ENCODE measurements at places on chromosomes 12 and 14. TPM values are rescaled to one million over a fixed set of nuclear protein-coding genes. Genes with fewer than 3 reads are reported as not detected.

Gene ARF3
- polyA plus RNA-seq, result 42.5 TPM

Gene FOXM1
- polyA plus RNA-seq, result 13.7 TPM

Gene SPTB
- 178 TPM for polyA plus RNA-seq

Gene PLBD1
- 20.0 TPM for polyA plus RNA-seq

Gene PKP2
- 6.7 TPM for polyA plus RNA-seq

Gene TSPAN19
- polyA plus RNA-seq, result 0.28 TPM

Gene SLC5A8
- 0.04 TPM for polyA plus RNA-seq

GRCh38 chr12:49985981-49986380 lies 13.2 kb downstream of the AQP6 start:
- no peak for DNase-seq

DNA sequence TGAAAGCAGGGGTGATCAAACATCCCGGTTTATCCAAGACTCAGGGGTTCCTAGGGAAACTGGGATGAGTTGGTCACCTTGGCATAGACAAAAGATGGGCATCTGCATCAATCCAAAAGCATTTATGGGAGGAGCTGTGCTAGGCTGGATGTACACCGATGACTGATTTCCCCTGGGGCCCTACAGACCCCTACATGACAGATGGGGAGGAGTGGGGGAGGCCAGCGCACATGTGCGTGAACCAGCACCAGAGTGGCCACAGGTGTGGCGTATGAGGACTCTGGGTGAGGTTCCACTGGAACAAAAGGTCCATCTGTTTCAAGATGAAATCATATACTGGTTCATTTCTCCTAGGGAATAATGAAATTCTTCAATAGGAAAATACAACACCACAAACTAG lies 210.4 kb downstream of the ITPR2 start:
- no peak for DNase-seq

DNA sequence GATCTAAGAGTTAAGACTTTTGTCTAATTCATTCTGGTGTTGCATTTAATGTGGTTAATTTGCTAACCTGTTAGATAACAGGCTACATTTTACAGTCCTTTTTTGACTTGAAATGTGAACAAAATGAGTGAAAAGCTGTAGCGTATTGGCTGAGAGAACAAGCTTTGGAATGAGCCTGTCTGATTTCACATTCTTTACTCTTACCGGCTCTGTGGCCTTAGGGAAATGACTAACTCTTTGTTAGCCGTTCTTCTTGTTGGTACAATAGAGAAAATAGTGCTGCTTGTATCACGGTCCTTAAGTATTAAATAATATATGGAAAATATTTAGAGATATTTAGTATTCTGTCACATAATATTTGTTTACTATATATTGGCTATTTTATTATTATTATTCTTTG lies 1.9 kb downstream of the MNAT1 start:
- no peak for DNase-seq

- DNase-seq, result no peak
These were observed 23.9 kb downstream of the MDM2 start for GRCh38 chr12:68831751-68832503.

DNA sequence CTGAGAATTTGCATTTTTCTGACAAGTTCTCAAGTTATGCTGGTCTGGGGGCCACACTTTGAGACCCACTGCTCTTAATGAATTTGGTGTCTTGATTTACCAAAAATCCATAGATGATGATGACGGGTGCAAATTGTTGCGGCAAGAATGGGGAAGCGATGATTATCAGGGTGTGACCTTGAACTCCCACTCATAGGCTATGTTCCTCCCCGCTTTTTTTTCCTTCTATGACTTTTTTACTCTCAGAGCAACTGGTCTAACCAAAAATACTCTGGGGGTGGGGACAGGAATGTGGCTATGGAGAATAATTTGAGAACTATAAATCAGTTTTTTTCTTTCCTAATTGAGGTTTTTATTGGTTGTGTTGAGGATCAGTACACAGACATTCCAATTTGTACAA lies 83.6 kb downstream of the PPFIBP1 start:
- no peak for DNase-seq

GRCh38 chr12:121916719-121917118 lies 1.7 kb upstream of the CFAP251 start:
- no peak for DNase-seq

GRCh38 chr12:102021540-102022246 lies 40.1 kb downstream of the WASHC3 start:
- no peak for DNase-seq

DNA sequence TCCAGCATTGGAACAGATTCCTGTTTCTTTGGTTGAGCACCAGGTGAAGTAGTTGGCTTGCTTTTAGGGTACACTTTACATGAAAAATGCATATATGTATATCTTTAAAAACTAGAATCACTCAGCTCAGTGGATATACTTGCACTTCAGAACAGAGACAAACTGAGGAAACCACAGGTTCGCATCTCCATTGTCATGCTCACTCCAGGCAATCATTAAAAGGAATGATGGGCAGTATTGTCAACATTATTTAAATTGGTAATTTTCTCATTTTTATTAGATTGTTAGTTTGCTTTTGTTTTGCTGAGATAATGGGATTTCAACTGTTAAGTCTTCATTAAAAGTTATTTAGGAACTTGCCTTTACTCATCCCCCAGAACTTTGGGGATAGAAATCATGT lies 71.0 kb upstream of the NELL2 start:
- no peak for DNase-seq

DNA sequence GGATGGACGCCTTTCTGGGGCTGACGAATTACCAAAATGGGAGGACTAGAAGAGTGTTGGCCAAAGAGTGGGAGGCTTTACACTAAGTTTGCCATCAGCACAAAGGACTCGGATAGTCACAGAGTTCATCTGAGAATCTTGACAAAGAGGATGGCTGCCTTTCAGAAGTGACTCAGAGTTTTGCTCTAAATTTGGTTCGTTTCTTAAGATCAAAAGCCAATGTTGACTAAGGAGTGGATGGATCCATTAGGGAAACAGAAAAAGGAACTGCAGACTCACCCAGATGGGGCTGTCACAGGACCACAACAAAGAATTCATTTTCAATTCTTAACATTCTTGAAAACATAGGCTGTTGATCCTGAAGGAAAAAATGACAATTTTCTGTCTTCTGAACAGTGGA lies 81.3 kb upstream of the DUSP6 start:
- no peak for DNase-seq

- no peak for DNase-seq
These were observed 4.0 kb downstream of the GLT1D1 start for GRCh38 chr12:128857133-128857763.

DNA sequence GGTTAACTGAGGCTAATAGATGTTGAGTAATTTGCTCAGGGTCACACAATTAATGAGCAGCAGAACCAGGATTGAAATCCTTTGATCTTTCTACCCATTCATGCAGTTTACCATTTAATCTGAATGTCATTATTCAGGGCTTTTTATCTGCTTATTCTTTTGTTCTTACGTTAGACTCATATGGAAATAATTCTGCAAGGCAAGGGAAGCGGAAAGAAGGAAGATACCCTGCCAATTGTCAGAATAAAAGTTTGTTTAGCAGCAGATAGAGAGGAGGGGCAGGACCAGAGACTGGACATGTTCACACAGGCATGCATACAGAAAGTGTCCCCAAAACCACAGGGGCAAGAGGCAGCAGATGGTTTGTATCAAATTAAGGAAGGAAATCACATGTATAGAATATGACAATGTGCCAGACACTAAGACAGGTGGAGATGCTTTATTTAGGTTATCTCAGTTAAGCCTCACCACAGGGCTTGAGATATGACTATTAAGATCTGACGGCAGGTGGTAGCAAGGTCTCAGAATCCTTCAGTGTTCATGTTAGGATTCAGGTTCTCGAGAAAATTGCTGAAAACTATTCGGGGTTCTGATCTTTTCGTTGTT lies 29.8 kb downstream of the BRMS1L start:
- no peak for DNase-seq

DNA sequence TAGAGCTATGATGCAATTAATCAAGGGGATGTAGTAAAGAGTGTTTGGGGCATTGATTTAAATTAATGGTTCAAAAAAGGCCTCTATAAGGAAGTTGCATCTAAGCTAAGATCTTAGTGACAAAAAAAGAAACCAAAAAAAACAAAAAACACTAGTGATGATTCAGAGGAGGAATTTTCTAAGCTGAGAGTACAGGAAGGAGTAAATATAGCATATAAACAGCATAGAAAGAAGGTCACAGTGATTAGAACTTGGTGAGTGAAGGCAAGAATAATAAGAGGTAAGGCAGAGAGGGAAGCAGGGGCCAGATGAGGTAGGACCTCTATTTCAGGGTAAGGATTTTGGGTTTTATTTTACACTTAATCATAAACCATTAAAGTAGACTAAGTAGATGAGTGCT lies 48.0 kb upstream of the PDZRN4 start:
- DNase-seq, result no peak
